ENCODE measurements at places on chromosomes 6 and 20.
A peak's percentile ranks its signal among the peaks of the same experiment; 100 is the strongest.

GRCh38 chr6:25463441-25463840 lies 184.3 kb downstream of the CARMIL1 start:
- no peak for DNase-seq

DNA sequence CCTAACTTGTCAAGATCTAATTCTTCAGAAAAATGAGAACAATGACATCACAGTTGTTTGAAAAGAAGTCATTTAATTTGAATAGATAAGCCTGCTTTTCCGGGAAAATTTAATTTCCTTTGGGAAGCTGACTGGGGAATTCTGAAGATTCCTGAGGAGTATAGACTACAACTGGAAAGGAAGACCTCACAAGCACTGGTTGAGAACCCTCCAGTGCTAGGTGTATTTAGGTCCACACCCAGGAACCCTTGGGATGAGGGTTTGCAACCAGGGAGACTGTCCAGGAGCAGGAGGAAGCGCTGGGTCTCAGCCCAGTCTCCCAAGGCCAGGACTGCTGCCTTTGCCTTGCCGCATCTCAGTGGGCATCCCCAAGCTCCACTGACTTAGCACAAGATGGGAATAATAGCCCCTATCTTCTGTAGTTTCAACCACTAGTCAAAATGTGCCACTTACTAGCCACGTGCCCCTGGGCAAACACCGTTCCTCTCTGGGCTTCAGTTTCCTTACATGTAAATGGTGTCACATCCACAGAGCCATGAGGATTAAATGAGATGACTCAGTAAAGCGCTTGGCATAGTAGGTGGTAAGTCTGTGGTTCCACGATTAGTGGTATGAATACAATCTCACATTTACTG lies 6.9 kb upstream of the CD93 start:
- no peak for DNase-seq

DNA sequence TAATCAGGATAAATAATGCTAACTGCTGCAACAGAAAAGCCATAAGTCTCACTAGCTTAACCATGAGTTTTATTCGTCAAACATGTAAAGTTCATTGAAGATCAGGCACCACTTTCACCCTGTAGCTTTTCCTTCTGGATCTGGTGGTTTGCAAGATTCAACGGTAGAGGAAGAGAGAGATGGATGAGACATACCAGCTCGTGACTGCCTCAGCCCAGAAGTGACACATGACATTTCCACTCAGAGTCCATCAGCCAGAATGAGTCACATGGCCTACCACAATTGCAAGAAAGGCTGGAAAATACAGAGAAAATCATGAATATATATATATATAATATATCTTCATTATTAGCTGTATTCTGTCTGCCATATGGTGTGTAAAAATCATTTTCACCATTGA lies 29.0 kb downstream of the SPTLC3 start:
- DNase-seq = no peak

DNA sequence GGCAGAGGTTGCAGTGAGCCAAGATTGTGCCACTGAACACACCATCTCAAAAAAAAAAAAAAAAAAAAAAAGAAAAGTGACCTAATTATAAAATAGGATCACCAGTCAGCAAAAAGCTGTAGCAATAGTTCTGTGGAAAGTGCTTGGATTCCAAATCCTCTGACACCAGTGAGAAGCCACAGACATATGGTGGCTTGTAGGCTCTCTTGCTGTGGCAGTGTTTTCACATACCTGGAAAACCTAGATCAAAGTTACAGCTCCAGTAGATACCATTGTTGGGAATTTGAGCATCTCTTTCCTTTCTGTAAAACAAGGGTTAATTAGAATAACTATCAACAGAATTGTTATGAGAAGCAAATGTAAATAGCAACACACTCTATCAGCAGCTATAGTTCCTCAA lies 4.1 kb downstream of the CCDC170 start:
- DNase-seq = no peak

- DNase-seq = no peak
Observed at GRCh38 chr6:6890400-6890858, 217.3 kb upstream of the RREB1 start.

DNA sequence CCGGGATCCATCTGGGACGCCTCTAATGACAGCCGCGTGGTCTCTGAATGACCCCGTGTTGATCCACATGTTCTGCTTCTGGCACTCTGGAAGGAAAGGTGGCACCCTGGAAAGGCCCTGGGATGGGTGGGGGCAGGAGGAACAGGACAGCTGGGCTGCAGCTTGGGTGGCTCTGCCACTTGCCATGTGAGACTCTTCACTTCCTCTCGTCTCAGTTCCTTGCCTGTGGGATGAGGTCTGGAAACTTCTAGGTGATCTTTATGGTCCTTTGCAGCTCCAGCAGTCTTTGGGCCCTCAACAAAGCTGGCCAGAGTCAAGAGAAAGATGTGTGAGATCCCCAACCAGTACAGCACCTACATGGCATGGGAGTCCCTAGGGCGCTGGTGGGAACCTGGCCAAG lies 26.5 kb downstream of the PPP1R3G start:
- no peak for DNase-seq

DNA sequence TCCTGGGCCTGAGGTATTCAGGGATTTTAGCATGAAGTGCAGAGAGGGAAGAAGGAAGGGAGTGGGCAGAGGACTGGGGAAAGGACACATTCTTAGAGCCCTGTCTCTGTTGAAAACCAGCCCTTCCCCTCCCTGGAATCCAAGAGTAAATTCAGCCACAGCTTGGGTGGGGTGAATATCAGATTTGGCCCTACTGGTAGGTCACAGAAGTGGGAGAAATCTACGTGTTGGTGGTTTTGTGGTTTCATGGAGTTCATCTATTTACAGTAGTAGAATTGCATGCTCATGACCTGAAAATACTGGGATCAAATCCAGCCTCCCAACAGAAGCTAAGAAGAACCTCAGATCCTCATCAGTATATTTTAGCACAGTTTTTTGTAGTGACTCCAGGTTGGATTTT lies 404.4 kb downstream of the BMP2 start:
- no peak for DNase-seq

DNA sequence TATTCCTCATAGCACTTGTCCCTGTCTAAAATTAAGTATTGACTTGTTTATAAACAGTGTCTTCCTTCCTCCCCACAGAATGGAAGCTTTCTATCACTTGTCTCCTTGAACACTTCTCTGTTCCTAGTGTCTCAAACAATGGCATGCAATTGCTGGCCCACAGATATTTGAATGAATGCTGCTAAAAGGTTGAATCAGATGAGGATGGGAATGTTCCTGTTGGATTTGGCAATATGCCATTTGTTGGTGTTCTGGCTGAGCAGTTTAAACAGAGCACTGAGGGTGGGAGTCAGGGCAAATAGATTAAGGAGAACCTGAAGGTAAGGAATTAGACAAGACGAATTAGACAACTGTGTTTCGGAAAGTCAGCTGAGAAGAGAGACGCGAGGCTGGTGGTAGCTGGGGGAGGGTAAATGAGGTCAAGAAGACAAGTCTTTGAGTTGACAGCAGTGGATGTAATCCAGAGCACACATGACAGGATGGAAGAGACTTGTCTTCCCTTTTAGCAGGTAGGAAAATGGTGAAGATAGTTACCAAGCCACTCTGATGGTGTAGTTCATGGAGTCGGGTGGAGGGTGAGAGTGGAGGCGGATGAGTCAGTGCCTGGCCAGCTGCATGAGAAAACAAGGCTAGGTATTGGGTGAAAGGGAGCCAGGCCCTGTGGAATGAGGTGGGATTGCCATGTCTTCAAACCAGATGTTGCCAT lies 58.3 kb upstream of the GNRH2 start:
- DNase-seq = no peak

DNA sequence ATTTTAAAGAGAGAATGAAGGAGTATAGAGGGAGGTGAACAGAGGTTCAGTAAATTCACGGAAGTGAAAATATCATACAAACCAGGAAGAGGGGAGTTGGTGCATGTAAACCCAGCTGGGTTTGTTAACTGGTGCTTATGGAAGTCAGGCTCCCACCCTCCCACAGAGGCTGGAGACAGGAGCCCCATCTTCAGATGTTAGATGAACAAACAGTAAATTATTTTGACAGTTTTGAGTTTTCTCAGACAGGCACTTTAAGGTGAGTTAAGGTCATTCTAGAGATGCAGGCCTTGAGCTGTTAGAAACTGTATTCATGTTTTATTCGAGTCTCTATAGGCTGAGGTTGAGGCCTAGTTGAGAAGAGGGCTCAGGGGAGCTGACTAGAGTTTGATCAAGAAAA lies 41.8 kb upstream of the FUCA2 start:
- DNase-seq = no peak

- DNase-seq = peak; percentile 38
Observed at GRCh38 chr6:110557199-110557598, 80.8 kb upstream of the SLC22A16 start.

DNA sequence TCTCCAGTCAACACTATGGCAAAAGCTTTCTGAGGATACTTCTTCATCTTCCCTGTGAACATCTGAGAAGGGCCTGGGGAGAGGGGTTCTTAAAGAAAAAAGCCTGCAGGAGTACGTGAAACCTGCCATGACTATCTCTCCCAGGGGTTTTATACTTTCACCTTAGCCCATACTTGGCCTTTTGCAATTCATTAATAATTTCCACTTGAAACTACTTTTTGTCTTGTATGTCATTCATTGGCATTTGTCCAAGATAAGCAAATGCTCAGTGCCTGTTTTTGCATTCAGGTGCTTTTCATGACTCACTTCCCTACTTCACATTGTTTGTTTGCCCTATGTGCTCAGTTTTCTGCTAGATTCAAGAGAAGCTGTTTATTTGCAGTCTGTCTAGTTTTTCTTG lies 580.3 kb upstream of the GJE1 start:
- DNase-seq = peak; percentile 88

DNA sequence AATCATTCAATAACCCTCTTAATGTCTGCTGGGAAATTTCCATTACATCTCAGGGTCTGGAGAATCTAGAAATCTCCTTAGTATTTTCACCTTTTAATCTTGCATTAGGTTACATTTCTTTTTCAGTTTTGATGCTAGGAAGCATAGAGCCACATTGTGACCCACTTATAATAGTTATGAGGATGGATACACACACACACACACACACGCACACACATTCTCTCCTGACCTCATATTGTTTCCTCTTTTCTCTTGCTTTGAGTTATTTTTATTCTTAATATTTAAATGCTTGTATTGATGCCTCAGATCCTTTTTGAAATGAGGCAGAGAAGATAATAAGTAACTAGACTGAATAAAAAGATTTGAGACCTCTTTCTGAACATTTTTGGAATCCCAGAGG lies 128.4 kb downstream of the KLHL32 start:
- no peak for DNase-seq

- DNase-seq = no peak
Observed at GRCh38 chr6:82875573-82876185, 190.0 kb downstream of the UBE3D start.

DNA sequence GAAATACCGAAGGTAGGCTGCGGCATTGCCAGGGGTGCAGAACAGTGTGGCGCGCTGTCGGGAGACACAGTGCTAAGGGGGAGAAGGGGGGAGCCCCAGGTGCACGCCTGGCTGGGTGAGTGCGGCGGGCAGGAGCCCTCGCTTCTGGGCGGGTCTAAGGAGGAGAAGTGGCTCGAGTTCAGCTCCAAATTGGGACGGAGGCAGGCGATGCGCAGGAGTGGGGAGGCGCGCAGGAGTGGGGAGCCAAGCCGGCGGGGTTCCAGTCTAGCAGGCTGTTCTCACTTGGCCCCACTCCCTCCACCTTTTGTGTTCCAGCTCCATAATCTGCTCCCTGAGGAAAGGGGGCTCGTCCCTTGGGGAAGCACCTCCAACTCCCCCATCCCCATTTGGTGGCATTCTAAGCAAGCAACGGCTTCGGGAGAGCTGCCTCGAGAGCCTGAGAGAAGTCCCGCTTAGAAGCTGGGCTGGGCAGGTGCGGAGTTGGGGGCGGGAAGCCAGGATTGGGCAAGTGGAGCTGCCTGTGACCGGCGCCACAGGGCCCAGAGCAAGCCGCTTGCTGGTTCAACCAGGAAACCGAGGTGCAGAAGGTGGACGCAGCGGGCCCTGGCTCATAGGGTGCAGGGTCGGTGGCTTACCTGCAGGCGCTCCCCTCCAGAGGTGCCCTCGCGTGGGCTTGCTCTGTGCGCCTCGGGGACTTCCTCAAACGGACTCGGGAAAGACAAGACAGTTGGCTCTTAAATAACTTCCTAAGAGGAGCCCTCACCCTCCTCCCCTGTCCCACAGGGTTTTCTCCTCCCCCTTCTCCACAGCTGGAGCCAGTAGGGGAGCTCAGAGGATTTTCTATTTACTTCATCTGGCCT lies at the start of gene F13A1:
TSS of gene F13A1 (minus strand) at position 711 of the 860 bp plus-strand sequence. CDS start 1,998 bp downstream, outside the sequence.
- no peak for DNase-seq

DNA sequence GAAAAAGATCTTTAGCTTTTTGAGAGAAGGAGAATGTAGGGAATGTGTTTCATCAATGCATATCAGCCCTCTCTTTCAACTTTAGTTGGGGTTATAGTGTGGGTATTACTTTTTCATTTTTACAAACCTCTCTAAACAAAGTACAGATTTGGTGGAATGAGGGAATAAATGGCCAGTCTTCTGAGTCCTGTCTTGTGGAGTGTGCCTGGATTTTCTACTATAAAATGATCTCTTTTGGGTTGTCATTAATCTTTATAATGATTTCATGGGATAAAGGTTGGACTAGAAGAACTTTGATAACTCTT lies 209.3 kb downstream of the RNF144B start:
- DNase-seq = no peak

- DNase-seq = no peak
Observed at GRCh38 chr20:12049125-12049524, 131.4 kb downstream of the BTBD3 start.

GRCh38 chr6:111591901-111592461 lies 13.7 kb downstream of the TRAF3IP2 start:
- no peak for DNase-seq

DNA sequence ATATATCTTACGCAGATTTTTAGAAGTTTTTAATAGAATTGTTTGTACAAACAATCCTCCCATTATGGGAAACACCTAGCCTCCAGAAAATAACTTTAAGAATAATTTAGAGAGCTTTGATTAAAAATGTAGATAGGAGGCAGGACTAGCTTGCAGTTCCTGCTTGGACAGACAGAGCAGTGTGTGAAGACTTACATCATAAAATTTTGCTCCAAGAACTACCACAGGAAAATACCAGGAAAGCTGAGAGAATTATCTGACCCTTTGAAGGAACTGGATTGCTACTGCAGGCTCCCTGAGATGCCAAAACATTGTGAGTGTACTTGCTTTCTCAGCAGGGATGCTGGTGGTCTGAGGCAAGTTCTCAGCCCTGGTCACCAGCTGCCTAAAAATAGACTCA lies 64.2 kb downstream of the EYS start:
- no peak for DNase-seq

DNA sequence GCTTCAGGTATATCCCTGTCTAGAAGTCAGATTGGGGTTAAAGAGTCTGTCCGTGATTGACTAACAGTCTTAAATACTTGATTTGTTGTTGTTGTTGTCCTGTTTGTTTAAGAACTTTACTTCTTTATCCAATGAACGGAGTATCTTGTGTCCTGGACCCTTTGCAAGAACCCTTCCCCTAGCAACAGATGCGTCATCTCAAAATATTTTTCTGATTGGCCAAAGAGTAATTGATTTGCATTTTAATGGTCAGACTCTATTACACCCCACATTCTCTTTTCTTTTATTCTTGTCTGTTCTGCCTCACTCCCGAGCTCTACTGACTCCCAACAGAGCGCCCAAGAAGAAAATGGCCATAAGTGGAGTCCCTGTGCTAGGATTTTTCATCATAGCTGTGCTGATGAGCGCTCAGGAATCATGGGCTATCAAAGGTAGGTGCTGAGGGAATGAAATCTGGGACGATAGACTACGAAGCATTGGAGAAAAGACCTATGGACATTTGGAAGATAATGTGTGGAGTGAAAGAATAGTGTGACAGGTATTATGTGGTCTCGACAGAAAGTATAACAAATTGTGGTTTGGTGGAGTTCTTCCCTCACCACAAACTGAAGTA lies at the start of gene HLA-DRA:
TSS of gene HLA-DRA (plus strand) at position 286 of the 613 bp plus-strand sequence. CDS start at position 350, 64 bp downstream.
- peak; percentile 23 for DNase-seq
